ENCODE measurements at places on chromosomes 4 and X. TPM values are rescaled to one million over a fixed set of nuclear protein-coding genes. Genes with fewer than 3 reads are reported as not detected.

ARFIP1 gene
- total RNA-seq = 35.5 TPM

GRCh38 chr4:134365852-134366251, 164.3 kb upstream of the PABPC4L start:
- no peak for DNase-seq

- DNase-seq = no peak
These were observed 211.4 kb upstream of the GPR101 start for GRCh38 chrX:137245183-137245582.

STBD1 gene
- 3.2 TPM for total RNA-seq
